Mucosa of descending colon (tissue), 3 donors: ENCODE measurements at places on chromosomes 13 and 19.

- no peak for DNase-seq
Observed at GRCh38 chr13:98112456-98112855, 30.4 kb upstream of the FARP1 start.

DNA sequence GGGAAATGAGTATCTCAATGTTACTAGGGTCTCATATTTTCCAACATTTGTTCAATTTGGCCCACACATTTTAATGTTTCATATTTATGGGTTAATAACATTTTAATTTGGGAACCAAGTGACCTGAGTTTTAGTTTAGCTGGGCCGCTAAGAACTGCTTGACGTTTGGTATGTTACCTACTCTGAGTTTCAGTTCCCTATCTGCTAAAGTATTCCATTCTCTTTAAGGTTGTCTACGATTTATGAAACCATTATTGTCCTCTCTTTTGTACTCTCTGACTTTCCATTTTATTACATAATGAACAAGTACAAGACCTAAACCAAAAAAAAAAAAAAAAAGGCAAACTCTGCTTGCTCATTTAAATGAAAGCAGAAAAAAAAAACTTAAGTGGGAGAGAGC is 89.9 kb downstream of the FGF14 start:
- DNase-seq, result no peak

DNA sequence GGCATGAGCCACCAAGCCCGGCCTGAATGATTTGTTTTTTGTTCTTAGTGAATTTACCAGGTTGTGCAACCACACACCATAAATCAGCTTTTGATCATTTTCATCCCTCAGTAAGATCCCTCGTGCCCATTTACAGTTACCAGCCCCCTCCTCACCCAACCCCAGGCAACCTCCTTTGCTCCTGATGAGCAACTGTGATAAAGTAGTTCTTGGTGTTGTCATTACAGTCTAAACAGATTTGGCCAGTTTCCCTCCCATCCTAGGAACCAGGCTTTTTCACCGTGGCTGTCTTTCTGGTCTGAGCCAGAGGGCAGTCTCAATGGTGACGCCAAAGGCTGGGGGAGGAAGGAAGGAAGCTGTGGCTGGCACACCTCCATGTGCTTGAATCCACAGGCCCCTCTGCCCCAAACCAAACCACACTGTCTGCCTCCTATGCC is 61.2 kb upstream of the WDFY2 start:
- DNase-seq, result no peak

DNA sequence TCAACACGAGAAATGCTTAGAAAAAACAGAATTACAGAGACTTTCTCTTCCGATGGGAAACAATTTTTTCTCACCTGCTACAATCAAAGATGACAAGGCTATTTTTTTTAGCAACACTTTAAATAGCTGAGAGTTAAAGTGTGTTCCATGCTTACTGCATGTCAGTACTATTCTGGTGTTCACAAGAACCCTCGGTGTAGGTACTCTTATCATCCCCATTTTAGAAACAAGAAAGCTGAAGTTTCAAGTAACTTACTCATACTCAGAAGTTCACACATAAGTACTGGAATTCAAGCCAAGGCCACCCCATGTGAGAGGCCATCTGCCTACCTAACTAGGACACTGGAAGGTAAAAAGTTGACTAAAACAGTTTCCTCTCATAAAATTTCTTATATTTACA is 9.0 kb upstream of the TNFRSF19 start:
- no peak for DNase-seq

GRCh38 chr19:8512115-8512967 is 1.6 kb downstream of the ZNF414 start:
- DNase-seq, result peak; percentile 48

DNA sequence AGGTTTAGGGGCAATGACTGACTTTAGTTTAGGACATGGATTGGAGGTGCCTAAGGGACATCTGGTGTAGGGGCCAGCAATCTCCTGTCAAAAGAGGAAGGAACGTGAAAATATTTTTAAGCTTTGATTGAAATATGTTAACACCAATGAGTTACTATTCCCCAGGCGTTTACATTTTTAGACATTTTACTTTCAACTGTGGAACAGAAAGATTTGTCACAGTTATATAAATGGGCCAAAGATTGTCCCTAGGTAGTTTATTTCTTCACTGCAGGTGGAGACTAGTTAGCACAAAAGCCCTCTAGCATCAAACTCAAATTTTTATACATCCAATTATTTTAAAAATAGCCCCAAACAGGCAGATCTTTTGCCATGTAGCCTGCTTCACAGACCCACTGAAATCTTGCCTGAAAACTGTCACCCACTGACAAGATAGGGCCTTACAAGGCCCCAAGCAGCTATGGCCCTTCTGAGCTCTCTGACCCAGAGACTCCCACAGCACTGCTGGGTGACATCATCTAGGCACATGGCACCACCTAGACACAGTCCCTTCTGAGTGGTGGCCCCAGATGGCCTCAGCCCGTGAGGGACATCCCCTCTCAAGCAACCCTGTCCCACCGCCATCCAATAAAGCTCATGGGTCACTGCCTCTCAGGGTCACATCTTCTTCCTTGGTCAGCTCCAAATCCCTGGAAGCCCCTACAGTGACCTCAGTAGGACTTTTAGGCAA is 64.8 kb upstream of the DOCK9 start:
- DNase-seq, result no peak

GRCh38 chr13:36981156-36981743 is 17.9 kb downstream of the ALG5 start:
- no peak for DNase-seq
